Thoracic aorta (tissue), 2 donors: ENCODE measurements at places on chromosomes 12 and 14. TPM values are rescaled to one million over a fixed set of nuclear protein-coding genes. Genes with fewer than 3 reads are reported as not detected.

The CIDEB gene
- total RNA-seq = 10.9 TPM

The CORO1C gene
- 157 TPM for total RNA-seq

The DENND5B gene
- total RNA-seq = 28.6 TPM

The LYZ gene
- total RNA-seq = 99.9 TPM

The HNRNPA1 gene
- total RNA-seq = 695 TPM

The PTPRQ gene
- 2.3 TPM for total RNA-seq

The LRRC43 gene
- total RNA-seq = not detected

The TAMALIN gene
- total RNA-seq = 17.0 TPM

The SERPINA6 gene
- not detected for total RNA-seq

The NRIP2 gene
- 4.9 TPM for total RNA-seq

The SRRM4 gene
- not detected for total RNA-seq

The CABP1 gene
- total RNA-seq = 1.4 TPM

The SLC38A2 gene
- total RNA-seq = 334 TPM

The DNAJC22 gene
- total RNA-seq = 0.68 TPM

The SIRT4 gene
- 8.8 TPM for total RNA-seq

The KRT83 gene
- not detected for total RNA-seq

The BCL2L14 gene
- total RNA-seq = 0.85 TPM

The LRRK2 gene
- 32.0 TPM for total RNA-seq

The RIPK3 gene
- 6.8 TPM for total RNA-seq

The C12orf60 gene
- total RNA-seq = 0.27 TPM

The HAL gene
- not detected for total RNA-seq

The PRB2 gene
- total RNA-seq = not detected

The HOXC5 gene
- total RNA-seq = 1.8 TPM

The SERPINA3 gene
- total RNA-seq = 252 TPM

The LRP1-AS gene
- not detected for total RNA-seq

The P3H3 gene
- 77.7 TPM for total RNA-seq

The AMN gene
- total RNA-seq = not detected

The CDCA3 gene
- 1.8 TPM for total RNA-seq

The TAS2R14 gene
- 1.9 TPM for total RNA-seq

The CCDC59 gene
- 25.3 TPM for total RNA-seq

The SLC17A8 gene
- not detected for total RNA-seq

The TOMM20L gene
- not detected for total RNA-seq

The FERMT2 gene
- total RNA-seq = 225 TPM

The NTF3 gene
- total RNA-seq = 9.9 TPM

The POLE2 gene
- 9.1 TPM for total RNA-seq

The AICDA gene
- total RNA-seq = not detected
